IPS DF 19.7 (cell line): ENCODE measurements at places on chromosomes 11 and 22.

DNA sequence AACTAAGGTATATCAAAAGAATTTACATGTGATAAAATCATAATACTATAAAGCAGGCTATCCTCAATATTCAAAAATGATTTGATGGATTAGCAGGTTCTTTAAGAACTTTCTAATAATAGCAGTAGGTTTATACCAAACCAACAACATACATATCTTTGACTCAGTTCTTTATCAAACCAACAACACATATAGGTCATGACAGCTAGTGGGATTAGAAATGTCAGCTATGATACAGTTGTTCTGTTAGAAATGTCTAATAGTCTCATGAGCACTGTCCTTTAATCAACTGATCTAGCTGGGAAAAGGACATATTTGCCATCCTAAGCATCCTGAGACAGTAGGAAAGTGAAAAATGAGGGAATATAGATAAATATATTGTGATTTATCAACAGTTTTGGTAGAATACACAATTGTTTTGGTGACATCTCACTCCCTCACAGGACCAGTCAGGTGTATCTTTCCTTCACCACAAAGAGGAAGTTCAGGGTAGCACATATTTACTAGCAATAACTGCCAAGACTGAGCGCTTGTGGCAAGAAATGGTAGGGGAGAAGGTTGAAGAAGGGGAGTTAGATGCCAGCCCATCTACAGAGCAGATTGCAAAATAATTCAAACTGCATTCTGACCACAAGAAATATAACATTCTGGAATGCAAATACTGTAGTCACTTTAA is 90.8 kb upstream of the APOA1 start:
- DNase-seq = no peak

DNA sequence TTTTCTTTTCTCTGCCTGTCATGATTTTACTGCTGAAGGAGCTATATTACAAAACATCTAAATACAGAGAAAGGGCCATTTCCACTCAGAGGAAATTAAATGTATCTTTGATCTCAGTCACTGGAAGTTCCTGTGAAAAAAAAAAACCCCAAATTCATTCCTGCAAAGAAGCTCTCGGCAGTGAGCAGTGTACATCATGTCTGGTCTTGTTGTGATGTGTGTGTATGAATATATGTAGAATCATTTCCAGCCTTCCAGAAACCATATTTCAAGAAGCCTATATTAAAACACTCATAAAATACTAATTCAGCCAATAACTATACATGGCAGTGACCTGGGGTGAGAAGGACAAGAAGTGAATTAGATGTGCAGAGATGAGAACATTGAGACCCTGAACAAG is 393.2 kb upstream of the TENM4 start:
- no peak for DNase-seq

- DNase-seq = no peak
Measured at GRCh38 chr11:66979336-66979980, 4.4 kb downstream of the C11orf86 start.

DNA sequence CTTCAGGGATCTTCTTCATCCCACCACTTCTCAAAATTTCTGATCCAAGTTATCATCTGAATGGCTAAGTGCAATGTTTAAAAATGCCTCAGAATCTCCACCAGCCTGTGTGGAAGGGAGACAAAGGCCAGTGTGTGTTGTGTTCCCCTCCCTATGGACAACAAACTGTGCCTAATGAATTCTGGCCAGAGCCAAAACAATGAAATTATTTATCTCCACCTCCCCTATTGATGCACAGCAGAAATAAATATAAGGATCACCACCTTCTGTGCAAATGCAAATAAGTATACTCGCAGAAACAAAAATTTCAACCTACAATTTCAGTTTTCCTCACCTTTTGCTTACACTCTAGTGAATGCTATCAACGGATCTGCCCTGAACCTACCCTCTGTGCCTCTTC is 75.8 kb downstream of the GAB2 start:
- DNase-seq = no peak

DNA sequence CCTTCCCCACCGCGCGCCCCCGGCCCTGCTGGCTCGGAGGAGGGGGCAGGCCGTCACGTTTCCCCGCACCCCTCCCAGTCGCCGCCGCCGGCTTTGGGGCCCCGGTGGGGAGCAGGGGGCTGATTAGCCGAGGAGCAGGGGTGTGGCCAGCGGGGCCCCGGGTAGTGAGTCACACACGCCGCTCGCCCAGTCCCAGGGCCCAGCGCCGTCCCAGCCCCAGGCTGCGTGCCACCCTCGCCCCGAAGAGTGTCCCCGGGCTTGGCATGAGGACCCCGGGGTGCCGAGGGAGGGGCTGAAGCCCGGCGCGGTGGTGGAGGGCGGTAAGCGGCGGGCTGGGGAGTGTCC is 34.4 kb downstream of the PRDM11 start:
- DNase-seq = no peak

DNA sequence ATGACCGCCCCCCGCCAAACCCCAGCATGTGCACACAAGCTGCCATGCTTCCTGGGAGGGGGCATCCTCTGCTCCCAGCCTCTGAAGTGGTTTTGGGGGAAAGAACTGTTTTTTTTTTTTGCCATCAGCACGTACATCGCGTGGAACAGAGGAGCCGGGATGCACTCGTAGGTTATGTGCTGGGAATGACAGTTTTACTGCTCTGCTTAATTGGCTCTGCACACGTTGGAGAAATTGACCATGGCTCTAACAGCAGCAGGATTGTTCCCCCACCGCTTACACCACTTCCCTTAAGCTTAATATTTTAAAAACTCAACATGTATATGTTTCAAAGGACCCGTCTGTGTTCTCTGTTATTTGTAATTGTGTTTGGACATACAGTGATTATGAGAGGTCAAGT is 175.2 kb downstream of the NAV2 start:
- DNase-seq = no peak

- no peak for DNase-seq
Measured at GRCh38 chr22:24430431-24431308, 3.3 kb downstream of the ADORA2A start.

GRCh38 chr22:37198258-37199102 is 10.4 kb upstream of the C1QTNF6 start:
- no peak for DNase-seq

DNA sequence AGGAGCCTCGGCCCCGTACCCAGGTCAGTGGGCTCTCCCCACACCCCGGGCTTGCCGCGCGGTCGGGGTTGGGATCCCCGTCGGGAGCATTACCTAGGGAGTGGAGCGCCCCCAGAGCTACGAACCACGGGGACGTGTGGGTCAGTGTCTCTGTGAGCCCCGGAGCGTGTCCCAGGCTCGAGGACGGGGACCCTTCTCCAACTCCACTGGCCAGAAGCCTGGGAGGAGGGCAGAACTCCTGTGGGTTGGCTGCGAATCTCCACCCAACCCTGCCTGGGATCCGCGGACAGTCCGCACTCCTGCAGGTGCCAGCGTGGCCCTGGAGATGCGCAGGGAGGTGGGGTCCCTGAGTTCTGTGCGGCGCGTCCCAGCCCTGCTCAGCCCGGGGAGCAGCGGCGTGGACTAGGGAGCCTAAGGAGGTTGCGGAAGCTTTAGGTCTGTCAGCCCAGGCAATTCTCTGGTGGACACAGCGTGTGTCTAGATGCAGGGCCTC is 346 bp downstream of the PPFIBP2 start:
- DNase-seq = no peak

- DNase-seq = no peak
Measured at GRCh38 chr11:22449441-22449840, 111.3 kb downstream of the SLC17A6 start.

DNA sequence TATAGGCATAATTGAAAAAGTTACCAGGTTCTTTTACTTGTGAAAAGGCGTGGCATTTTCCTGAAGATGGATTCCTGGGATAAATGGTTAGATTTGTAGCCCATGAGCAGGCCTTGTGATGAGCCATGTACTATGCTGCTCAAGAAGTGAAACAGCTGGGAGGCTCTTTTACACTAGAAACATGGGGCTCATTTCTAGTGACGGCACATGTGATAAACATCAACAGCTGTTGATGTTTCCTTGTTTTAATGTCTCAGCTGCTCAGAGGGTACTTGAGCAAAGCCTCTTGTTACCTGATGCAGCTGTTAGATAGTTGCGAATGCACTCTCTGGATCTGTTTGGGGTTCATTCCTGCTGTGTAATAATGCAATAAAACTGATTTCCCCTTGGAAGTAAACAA is 396.8 kb downstream of the GUCY1A2 start:
- DNase-seq = no peak

DNA sequence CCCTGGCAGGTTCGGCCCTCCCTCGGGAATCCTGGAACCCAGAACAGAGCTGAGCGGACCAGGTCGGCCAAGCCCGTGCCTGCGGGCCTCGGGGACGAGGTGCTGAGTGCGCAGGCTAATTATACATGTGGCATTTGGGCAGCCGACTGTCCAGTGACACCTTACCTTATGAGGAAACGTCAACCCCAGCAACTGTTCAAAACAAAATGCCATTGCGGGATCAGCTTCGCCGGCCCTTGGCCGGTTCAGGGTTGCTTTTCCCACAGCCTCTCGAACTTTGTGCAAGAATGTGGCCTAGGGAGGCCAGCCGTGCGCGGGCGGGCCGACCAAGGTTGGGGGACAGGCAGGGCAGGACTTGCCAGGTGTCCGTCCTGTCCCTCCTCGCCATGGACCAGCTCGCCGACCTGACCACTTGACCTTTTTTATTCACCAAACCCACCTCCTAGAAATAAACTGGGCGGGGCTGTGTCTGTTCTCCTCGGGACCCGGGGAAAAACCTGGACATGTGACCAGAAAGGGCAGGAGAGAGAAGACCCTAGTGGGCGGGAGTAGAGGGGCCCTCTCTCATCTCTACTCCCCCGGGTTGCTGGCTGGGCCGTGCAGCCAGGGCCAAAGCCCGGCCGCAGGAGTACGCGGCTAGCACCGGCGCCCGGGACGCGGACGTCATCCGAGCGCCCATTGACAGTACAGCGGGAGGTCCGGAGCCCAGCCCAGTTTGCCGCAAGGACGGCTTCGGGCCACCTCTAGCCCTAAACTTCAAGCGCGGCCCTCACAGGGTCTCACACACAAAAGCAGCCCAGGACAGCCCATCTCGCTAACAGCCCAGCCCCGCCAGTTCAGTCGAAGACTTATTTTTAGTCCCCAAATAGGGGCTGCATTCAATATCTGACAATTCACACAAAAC is 134.3 kb upstream of the C11orf58 start:
- no peak for DNase-seq

DNA sequence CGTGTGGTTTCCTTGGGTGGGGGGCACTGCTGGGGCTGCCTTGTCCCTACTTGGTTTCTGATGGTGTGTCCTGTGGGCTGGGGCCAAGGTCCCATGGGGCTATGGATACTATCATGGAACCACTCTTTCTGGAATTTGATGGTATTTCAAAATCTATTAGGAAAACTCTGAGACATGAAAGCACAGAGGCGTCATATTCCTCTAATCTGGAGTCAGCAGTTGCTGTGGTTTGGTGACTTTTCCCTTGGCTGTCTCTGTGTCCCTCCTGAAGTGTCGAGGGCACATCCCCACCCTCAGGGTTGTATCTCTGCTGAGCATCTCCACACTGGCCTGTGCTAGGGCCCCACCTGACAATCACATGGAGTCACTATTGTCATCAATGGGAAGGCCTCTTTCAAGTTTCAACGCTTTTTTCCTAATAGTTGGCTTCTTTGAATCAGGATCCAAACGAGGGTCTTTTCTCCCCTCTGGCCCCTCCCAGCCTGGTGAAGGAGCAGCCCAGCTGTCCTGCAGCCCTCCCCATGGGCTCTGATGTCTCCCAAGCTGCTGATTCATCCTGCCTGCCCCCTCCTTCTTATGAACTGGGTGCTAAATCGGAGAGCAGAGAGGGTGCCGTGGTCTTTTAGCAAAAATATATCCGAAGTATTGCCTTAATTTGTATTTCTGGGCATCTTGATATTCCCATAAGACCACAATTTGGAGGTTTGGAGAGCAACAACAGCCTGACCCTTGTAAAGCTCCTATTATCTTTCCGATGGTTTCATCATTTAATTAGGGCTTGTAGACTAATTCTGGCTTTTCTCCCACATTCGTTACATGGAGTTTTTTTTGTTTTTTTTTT is 38.5 kb downstream of the MED15 start:
- no peak for DNase-seq

DNA sequence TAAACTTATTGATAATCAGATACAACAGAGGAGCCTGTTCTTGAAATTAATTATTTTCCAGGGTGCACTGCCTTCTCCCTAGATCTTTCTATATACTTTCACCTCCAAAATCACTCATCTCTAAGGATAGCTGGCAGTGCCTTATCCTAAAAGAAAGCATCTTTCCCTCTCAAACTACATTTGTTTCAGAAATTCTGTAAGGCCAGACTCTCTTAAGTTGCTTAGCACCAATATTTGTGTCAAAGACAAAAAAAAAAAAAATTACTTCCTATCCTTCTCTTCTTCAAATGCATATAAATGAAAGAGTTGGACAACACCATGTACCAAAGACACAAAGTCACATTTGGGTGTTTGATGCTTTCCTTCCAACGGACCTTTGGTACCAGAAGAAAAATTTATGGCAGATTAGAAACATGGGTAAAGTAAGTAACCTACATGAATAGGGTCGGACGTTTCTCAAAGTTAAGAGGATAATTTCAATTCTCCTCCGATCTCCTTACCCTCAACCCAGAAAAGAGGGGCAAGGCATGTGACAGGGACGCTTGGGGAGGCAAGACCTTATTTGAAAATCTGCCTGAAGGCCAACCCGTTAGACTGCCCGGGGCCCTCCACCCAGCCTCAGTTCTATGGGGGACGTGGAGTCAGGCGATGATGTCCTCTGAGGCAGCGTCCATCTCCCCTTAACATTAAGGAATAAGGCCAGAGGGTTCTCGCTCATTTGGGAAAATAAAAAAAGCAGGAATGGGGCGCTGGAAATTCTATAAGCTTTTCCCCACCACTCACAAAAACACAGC is 66.3 kb downstream of the ETS1 start:
- DNase-seq = no peak

- no peak for DNase-seq
Measured at GRCh38 chr11:17535488-17535887, 8.7 kb downstream of the USH1C start.

- no peak for DNase-seq
Measured at GRCh38 chr11:37442576-37442975, 844.5 kb upstream of the RAG2 start.

GRCh38 chr11:2002042-2002776 is 4.6 kb upstream of the H19 start:
- no peak for DNase-seq

- DNase-seq = no peak
Measured at GRCh38 chr11:57460758-57461749, 726 bp downstream of the RTN4RL2 start.

- DNase-seq = no peak
Measured at GRCh38 chr22:42389143-42389542, 43.1 kb downstream of the NFAM1 start.

DNA sequence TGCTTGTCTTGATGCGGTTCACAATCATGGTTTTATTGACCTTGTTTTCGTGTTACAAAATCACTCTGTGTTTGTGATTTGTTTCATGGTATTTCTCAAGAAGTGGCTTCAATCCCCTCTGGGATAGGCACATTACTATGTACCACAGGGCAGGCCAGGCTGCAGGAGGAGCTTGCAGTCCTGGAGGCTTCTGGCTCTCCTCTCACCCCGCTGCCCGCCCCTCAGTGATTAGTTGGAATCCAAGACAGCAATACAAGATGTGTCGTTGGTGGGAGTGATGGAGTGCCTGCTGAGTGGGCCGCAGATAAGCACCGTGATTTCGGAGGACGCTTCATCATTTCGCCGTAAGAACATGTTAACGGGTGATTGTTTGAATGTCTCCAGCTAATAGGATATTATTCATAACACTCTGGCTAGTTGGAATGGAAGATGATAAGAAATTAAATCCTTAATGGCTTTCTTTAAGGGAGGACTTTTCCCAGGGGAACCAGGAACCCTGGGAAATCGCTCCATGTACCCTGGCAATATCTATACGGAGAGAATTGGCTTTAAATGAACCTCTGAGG is 384.4 kb downstream of the MIAT start:
- no peak for DNase-seq
